ENCODE measurements at places on chromosomes 1 and 21. TPM values are rescaled to one million over a fixed set of nuclear protein-coding genes. Genes with fewer than 3 reads are reported as not detected.

DNA sequence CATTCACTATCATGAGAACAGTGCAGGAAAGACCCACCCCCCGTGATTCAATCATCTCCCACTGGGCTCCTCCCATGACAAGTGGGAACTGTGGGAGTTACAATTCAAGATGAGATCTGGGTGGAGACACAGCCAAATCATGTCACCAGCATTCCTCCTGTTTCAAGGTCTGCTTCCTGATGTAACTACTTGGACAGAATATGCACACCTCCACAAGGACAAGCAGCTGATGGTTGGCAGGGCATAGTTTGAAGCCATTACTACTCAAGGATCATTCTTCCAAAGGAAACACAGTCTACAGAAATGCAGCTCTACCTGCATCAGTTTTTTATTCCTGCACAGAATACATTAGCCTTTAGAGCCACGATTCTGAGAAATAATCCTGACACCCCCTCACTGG, 28.5 kb upstream of the RNF2 start:
- no peak for DNase-seq
- no peaks in the 10 kb centered on the region for H3K4me1 ChIP-seq
- H3K27me3 ChIP-seq: no peaks in the 10 kb centered on the region
- H3K4me3 ChIP-seq: no peak overlapping the region
- no peak overlapping the region for H3K27ac ChIP-seq

Gene DDR2
- total RNA-seq: 100.0 TPM

- DNase-seq: no peak
- no peak overlapping the region for H3K4me3 ChIP-seq
- H3K36me3 ChIP-seq: no peaks in the 10 kb centered on the region
- no peak overlapping the region for H3K27ac ChIP-seq
- no peaks in the 10 kb centered on the region for H3K27me3 ChIP-seq
Measured at GRCh38 chr1:167761400-167761799, 39.6 kb downstream of the MPZL1 start.

DNA sequence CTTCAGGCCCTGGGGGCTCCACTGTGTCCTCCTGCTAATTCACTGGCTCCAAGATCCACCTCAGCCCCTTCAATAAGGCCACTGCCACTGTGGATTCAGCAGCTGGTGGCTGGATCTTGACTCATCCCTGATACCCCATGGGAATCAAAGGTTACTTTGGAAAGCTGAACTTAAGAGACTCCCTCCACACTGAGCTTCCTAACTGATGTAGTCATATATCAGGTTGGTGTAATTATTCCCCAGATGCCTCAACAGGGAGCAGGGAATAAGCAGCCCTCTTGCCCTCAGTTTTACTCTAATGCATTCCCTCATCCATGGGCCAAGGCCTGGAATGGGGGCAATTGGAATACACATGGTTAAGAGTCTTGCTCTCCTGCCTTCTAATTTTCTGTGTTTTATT, 164.6 kb downstream of the FASLG start:
- H3K36me3 ChIP-seq: no peaks in the 10 kb centered on the region
- H3K4me1 ChIP-seq: no peaks in the 10 kb centered on the region
- no peak overlapping the region for H3K27ac ChIP-seq
- H3K4me3 ChIP-seq: no peak overlapping the region
- no peak for DNase-seq

Gene IGSF21
- total RNA-seq: 19.1 TPM

GRCh38 chr1:160032165-160032820, 503 bp upstream of the PIGM start:
- H3K27me3 ChIP-seq: no peaks in the 10 kb centered on the region
- peaks cover 6% of the 10 kb centered on the region for H3K4me1 ChIP-seq
- H3K36me3 ChIP-seq: no peaks in the 10 kb centered on the region
- no peak for DNase-seq
- peak overlapping the region; percentile 74 for H3K27ac ChIP-seq

GRCh38 chr1:209250861-209251636, 332.5 kb upstream of the CAMK1G start:
- DNase-seq: no peak
- H3K27me3 ChIP-seq: no peaks in the 10 kb centered on the region
- H3K27ac ChIP-seq: no peak overlapping the region

- no peak overlapping the region for H3K4me3 ChIP-seq
- DNase-seq: no peak
- no peak overlapping the region for H3K27ac ChIP-seq
- no peaks in the 10 kb centered on the region for H3K27me3 ChIP-seq
- no peaks in the 10 kb centered on the region for H3K36me3 ChIP-seq
- no peaks in the 10 kb centered on the region for H3K4me1 ChIP-seq
Measured at GRCh38 chr21:27586986-27587385, 620.1 kb upstream of the ADAMTS5 start.

GRCh38 chr21:38440746-38441145, 57.5 kb downstream of the ERG start:
- H3K27me3 ChIP-seq: no peaks in the 10 kb centered on the region
- H3K36me3 ChIP-seq: no peaks in the 10 kb centered on the region
- no peak overlapping the region for H3K27ac ChIP-seq
- H3K4me1 ChIP-seq: no peaks in the 10 kb centered on the region

- H3K4me3 ChIP-seq: no peak overlapping the region
- no peaks in the 10 kb centered on the region for H3K36me3 ChIP-seq
- no peaks in the 10 kb centered on the region for H3K27me3 ChIP-seq
- peaks cover 6% of the 10 kb centered on the region for H3K4me1 ChIP-seq
- H3K27ac ChIP-seq: peak overlapping the region; percentile 47
Measured at GRCh38 chr1:109884242-109884891, 26.3 kb upstream of the CSF1 start.

Gene NOS1AP
- total RNA-seq: 5.3 TPM

DNA sequence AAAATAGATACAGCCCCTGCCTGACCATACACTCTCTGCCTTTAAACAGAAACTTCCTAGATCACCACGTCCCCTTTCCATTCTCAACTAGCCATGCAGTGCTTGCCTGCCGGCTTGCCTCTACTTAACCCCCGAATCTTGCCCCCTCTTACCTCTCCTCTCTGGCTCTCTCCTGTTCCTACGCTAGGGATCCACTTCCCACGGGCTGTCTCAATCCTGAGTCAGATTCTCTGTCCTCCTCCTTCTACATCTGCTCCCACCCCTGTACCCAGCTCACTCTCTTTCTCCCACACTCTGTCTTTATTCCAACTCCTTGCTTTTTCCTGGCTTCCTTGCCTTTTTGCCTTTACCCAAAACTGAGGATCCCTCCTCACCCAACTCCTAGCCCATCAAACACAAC, 29.3 kb downstream of the ATF3 start:
- H3K27me3 ChIP-seq: no peaks in the 10 kb centered on the region
- H3K4me1 ChIP-seq: no peaks in the 10 kb centered on the region
- no peak for DNase-seq
- peak overlapping the region; percentile 68 for H3K27ac ChIP-seq
- no peaks in the 10 kb centered on the region for H3K36me3 ChIP-seq

Gene KCNA3
- 1.4 TPM for total RNA-seq

DNA sequence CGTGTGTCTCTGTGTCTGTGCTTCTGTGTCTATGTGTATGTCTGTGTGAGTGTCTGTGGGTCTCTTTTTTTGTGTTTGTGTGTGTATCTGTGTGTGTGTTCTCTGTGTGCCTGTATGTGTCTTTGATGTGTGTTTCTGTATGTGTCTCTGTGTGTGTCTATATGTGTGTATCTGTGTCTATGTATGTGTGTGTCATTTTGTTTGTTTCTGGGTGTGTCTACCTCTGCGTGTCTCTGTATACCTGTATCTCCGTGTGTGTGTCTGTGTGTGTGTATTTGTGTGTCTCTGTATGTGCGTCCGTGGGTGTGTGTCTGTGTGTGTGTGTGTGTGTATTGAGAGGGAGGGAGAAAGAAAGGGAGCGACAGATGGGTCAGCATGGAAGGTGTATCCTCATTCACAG, 106.3 kb upstream of the TRABD2B start:
- DNase-seq: no peak
- no peak overlapping the region for H3K4me3 ChIP-seq
- H3K36me3 ChIP-seq: no peaks in the 10 kb centered on the region
- no peaks in the 10 kb centered on the region for H3K4me1 ChIP-seq
- H3K27ac ChIP-seq: no peak overlapping the region

DNA sequence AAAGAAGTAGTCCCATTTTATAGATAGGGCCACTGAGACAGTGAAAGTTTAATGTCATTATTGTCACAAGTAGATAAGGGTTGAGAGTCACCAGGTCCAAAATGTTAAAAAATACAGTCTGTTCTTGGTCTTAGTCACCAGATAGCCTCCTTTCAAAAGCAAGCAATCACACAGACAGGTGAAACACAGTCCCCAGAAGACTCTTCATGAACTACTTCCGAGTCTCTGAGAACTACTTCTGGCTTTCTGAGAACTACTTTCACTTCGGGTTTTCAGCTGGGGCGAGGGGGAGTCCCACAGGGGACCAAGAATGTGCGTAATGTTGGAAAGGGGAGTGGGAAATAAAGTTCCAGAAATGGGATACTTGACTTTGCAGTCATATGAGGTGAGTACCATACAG, 143.2 kb downstream of the HHIPL2 start:
- no peaks in the 10 kb centered on the region for H3K27me3 ChIP-seq
- no peak overlapping the region for H3K27ac ChIP-seq
- no peaks in the 10 kb centered on the region for H3K4me1 ChIP-seq
- H3K36me3 ChIP-seq: no peaks in the 10 kb centered on the region

GRCh38 chr1:107184888-107185287, 44.0 kb downstream of the NTNG1 start:
- no peaks in the 10 kb centered on the region for H3K4me1 ChIP-seq
- H3K4me3 ChIP-seq: no peak overlapping the region
- no peaks in the 10 kb centered on the region for H3K36me3 ChIP-seq
- H3K27me3 ChIP-seq: no peaks in the 10 kb centered on the region

DNA sequence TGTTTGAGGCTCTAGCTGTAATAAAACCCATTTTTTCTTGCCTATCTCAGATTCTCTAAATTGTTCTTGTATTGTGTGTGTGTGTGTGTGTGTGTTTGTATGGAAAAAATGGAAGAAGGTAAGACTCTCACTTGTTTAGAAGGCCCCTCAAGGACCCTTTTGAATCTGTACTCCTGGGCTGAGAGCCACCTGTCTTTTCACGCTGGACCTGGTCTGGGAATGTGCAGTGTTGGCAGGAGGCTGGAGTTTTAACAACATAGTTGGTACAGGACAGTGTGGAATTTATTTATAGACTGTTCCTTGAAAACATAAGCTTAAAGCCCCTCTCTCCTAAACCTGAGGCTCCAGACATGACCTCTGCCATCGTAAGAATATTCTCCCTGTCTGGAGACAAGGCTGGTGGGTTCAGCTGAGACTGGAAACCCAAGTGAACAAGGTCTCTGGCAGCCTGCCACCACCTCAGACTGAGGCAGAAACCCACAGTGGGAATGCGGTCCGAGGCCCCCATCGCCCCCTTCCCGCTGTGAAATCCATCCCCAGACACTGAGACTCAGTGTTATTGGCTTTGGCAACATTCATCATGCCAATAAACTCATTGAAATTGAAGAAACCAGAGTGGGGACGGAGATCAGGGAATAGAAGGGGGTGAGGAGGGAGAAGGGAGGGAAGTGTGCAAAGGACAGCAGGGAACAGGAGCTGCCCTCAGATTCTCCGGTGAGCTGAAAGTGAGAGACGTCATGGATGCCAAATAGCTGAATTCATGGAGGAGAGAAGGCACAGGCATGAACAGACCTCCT, 24.6 kb upstream of the PLXNA2 start:
- no peak overlapping the region for H3K4me3 ChIP-seq
- DNase-seq: no peak
- H3K36me3 ChIP-seq: no peaks in the 10 kb centered on the region
- no peaks in the 10 kb centered on the region for H3K27me3 ChIP-seq
- no peak overlapping the region for H3K27ac ChIP-seq

DNA sequence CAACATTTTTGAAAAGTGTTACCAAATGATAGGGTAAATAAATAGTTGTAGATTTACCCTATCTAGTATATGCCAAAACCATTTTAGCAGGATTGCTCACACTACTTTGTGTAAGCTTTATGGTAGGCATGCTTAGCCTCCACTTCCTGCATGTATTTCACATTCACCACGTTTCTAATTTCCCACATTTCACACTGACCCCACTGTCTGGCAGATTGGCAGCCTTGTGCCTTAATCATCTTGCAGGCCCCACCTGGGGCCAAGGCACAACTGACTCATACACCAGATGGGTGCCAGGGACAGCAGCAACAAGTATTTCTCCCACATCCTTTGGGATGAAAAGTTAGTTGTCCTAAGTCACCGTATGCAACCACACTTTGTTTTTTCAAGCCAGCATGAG, 21.2 kb upstream of the CENPF start:
- no peaks in the 10 kb centered on the region for H3K4me1 ChIP-seq
- H3K27ac ChIP-seq: no peak overlapping the region
- DNase-seq: no peak
- no peak overlapping the region for H3K4me3 ChIP-seq
- H3K36me3 ChIP-seq: no peaks in the 10 kb centered on the region

DNA sequence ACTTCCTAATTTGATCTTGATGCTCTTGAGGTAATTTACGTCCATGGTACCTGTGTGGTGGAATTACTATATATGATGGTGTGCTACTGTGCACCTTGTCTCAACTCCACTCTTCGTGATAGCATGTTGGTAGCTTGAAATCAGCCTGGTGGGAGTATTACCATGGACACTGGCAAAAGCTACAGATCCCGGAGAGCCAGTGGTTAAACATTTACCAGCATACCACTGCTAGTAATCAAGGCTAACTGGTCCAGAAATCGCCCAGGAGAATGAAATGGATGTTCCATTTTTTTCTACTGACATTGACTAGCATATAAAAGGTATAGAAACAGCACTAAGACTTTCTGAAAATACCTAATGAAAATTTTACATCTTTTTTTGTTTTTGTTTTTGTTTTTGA, 30.6 kb downstream of the ELK4 start:
- H3K36me3 ChIP-seq: no peaks in the 10 kb centered on the region
- H3K4me3 ChIP-seq: no peak overlapping the region
- H3K27ac ChIP-seq: no peak overlapping the region
- H3K4me1 ChIP-seq: no peaks in the 10 kb centered on the region

GRCh38 chr1:198620951-198621824, 17.7 kb upstream of the PTPRC start:
- H3K4me3 ChIP-seq: no peak overlapping the region
- no peaks in the 10 kb centered on the region for H3K36me3 ChIP-seq
- H3K27me3 ChIP-seq: no peaks in the 10 kb centered on the region
- no peak overlapping the region for H3K27ac ChIP-seq
- no peak for DNase-seq

DNA sequence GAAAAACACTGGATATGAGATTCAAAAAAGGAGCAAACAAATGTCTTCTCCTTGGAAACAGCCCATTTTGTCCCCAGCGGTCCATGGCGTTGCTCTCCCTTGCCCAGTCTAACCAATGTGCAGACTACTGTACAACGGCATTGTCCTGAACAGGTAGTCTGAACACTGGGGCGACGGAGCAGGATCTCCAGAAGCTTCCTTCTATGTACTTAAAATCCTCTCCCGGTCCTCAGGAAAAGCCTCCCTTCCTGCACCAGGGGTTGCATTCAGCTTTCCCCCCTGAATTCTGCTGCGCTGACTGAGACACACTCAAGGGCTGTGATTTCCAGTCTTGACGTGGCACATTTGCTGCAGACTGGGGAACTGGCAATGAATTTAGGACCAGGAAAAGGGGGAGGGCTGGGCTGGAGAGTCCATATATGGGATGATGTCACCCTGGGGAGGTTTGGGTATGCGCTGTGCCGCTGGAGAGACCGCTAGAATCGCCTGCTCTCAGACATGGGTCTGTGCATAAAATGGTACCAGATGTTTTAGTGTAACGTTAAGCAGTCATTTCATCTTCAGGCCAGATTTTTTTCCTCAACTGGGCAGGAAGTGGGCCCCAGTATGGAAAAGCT, 275.9 kb upstream of the C1orf105 start:
- peak overlapping the region; percentile 85 for H3K4me3 ChIP-seq
- H3K36me3 ChIP-seq: no peaks in the 10 kb centered on the region
- no peaks in the 10 kb centered on the region for H3K27me3 ChIP-seq
- peak overlapping the region; percentile 91 for H3K27ac ChIP-seq

Gene S100A14
- total RNA-seq: 0.29 TPM

- no peaks in the 10 kb centered on the region for H3K36me3 ChIP-seq
- DNase-seq: no peak
- no peaks in the 10 kb centered on the region for H3K27me3 ChIP-seq
- H3K27ac ChIP-seq: no peak overlapping the region
- no peaks in the 10 kb centered on the region for H3K4me1 ChIP-seq
- H3K4me3 ChIP-seq: no peak overlapping the region
Measured at GRCh38 chr1:112818990-112819689, 104.0 kb upstream of the PPM1J start.
